Thyroid gland (tissue), 4 donors: ENCODE measurements at places on chromosomes 2 and 18. TPM values are rescaled to one million over a fixed set of nuclear protein-coding genes. Genes with fewer than 3 reads are reported as not detected.

The SOCS6 gene
- 20.7 TPM for total RNA-seq

The MAB21L4 gene
- not detected for total RNA-seq

The INO80C gene
- total RNA-seq, result 9.1 TPM

The PROM2 gene
- total RNA-seq, result 21.4 TPM

The BCL11A gene
- total RNA-seq, result 9.8 TPM

The RTP5 gene
- total RNA-seq, result 0.13 TPM

The NOL4 gene
- 6.4 TPM for total RNA-seq

The IL36RN gene
- total RNA-seq, result not detected

The IL1F10 gene
- total RNA-seq, result not detected

The RAX gene
- total RNA-seq, result not detected

The SFT2D3 gene
- total RNA-seq, result 17.9 TPM

The MATN3 gene
- total RNA-seq, result not detected

The RAB31 gene
- 35.0 TPM for total RNA-seq

The TCF4 gene
- total RNA-seq, result 124 TPM

The FRZB gene
- total RNA-seq, result 1.1 TPM

The MALL gene
- 13.3 TPM for total RNA-seq

The DUSP2 gene
- total RNA-seq, result 2.2 TPM

The RNU2-63P gene
- not detected for total RNA-seq

The IL36A gene
- total RNA-seq, result not detected
